HepG2 (cell line): ENCODE measurements at places on chromosomes 5 and 9. TPM values are rescaled to one million over a fixed set of nuclear protein-coding genes. Genes with fewer than 3 reads are reported as not detected.
A peak's percentile ranks its signal among the peaks of the same experiment; 100 is the strongest.

LAMC3 gene
- total RNA-seq, result 0.07 TPM in 1 of 2 replicates, not detected in the other

TENT4A gene
- total RNA-seq, result 7.7 and 13.3 TPM in 2 replicates

DNA sequence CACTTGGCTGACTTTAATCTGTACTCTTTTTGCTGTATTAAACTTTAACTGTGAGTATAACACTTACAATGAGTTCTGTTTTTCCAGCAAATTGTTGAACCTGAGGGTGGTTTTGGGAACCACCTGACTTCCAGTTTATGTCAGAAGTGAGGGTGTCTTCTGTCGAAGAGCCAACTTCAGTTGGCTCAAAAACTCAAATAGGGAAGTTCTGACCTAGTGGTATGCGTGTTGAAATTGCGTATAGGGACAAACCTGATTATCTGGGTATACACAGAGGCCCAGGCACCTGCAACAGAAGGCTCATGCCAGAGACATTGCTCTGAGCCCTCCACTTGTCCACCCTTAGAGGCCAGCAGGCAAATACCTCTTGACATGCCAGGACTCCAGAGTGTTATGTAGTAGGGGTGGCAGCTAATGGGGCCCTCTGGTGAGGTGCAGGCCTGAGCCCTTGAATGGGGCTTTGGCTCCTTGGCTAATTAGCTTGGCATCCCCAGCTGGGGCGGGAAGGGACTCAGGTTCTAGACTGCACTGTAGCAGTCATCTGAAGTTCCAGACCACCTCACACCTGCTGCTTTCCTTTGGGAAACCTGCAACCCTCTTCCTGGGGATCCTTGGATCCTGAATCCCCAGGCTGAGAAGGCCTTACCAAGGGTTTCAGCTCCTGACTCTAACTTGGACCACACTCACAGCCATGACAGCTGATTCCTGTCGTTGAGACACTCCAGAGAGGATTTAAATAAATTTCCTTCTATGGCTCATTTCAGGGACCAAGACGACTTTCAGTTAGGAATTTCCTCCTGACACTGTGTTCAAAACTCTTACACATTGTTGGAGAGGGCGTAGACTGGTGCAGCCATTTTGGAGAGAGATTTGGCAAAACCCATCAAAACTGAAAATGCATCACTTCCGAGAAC is 189.6 kb downstream of the HSPA4 start:
- no peaks in the 10 kb centered on the region for H3K36me3 ChIP-seq
- H3K4me3 ChIP-seq, result no peak overlapping the region
- no peak for DNase-seq
- no peaks in the 10 kb centered on the region for H3K27me3 ChIP-seq

DNA sequence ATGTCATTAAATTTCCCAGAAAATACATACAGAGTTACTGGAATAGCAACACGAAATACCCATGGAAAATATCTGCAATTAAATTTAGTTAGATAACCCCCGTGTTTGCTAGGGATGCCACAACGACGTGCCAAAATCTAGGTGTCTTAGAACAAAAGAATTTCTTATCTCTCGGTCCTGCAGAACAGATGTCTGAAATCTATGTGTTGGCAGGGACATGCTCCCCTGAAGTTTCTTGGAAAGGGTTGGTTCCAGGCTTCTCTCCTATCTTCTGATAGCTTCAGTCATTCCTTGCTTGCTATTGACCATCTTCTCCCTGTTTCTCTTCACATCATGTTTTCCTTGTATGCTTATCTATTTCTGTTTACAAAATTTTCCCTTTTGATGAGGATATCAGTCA is 1067.0 kb downstream of the CDH18 start:
- no peaks in the 10 kb centered on the region for H3K27me3 ChIP-seq
- no peaks in the 10 kb centered on the region for H3K36me3 ChIP-seq
- no peak overlapping the region for H3K4me3 ChIP-seq
- DNase-seq, result no peak
- no peaks in the 10 kb centered on the region for H3K4me1 ChIP-seq
- no peak overlapping the region for H3K27ac ChIP-seq

CDH18 gene
- not detected in 2 replicates for total RNA-seq

GRCh38 chr9:2270565-2270964 is 255.4 kb downstream of the SMARCA2 start:
- H3K4me1 ChIP-seq, result no peaks in the 10 kb centered on the region
- H3K27ac ChIP-seq, result no peak overlapping the region
- peaks cover 5% of the 10 kb centered on the region; the same call in 1 of the 3 replicates for H3K27me3 ChIP-seq
- DNase-seq, result no peak

- no peak overlapping the region for H3K4me3 ChIP-seq
- peak; percentile 35 for DNase-seq
- H3K36me3 ChIP-seq, result no peaks in the 10 kb centered on the region
- H3K27me3 ChIP-seq, result peaks cover 9% of the 10 kb centered on the region
- no peak overlapping the region for H3K27ac ChIP-seq
Measured at GRCh38 chr9:126705767-126706697, 92.3 kb downstream of the LMX1B start.

DNA sequence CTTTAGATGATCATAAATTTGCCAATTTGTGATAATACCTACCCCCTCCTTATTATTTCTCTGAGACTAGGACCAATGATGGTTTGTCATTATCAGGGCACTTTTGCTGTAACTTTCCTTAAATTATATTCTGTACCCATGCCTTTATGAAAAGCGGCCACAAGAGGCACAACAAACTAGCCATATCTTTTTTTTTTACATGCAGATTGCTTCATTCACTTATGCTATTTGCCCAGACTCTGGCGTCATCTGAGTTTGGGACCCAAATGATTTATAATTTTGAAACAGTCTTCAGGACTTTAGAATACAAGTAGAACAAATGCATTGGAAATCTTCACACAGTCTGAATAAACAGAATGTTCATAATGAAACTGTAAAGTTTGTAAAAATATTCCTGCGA is 408.1 kb downstream of the MAT2B start:
- H3K27ac ChIP-seq, result no peak overlapping the region
- no peaks in the 10 kb centered on the region for H3K27me3 ChIP-seq
- DNase-seq, result no peak
- peaks cover 16% of the 10 kb centered on the region for H3K4me1 ChIP-seq

GRCh38 chr9:116695438-116695837 is 8.3 kb downstream of the TRIM32 start:
- H3K27ac ChIP-seq, result no peak overlapping the region
- H3K27me3 ChIP-seq, result no peaks in the 10 kb centered on the region
- DNase-seq, result no peak

GRCh38 chr5:149170299-149170698 is 29.0 kb downstream of the ABLIM3 start:
- DNase-seq, result no peak
- peaks cover 53% of the 10 kb centered on the region for H3K4me1 ChIP-seq
- no peaks in the 10 kb centered on the region for H3K27me3 ChIP-seq
- no peak overlapping the region for H3K4me3 ChIP-seq
- H3K27ac ChIP-seq, result no peak overlapping the region

GRCh38 chr5:158593925-158594324 is 505.8 kb downstream of the EBF1 start:
- no peaks in the 10 kb centered on the region for H3K27me3 ChIP-seq
- no peak for DNase-seq
- no peaks in the 10 kb centered on the region for H3K4me1 ChIP-seq

DNA sequence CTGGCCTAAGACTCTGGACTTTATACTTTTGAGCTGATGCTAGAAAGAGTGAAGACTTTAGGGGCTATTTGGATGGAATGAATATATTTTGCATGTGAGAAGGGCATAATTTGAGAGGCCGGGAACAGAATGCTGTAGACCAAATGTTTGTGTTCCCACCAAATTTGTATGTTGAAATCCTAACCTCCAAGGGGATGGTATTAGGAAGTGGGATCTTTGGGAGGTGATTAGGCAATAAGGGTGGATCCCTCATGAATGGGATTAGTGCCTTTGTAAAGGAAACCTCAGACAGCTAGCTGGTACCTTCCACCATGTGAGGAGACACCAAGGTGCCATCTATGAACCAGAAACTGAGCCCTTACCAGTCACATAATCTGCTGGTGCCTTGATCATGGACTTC is 165.1 kb upstream of the S1PR3 start:
- DNase-seq, result no peak
- no peak overlapping the region for H3K4me3 ChIP-seq
- no peaks in the 10 kb centered on the region for H3K36me3 ChIP-seq
- peaks cover 20% of the 10 kb centered on the region; the same call in 2 of the 3 replicates for H3K27me3 ChIP-seq
- no peaks in the 10 kb centered on the region for H3K4me1 ChIP-seq

DNA sequence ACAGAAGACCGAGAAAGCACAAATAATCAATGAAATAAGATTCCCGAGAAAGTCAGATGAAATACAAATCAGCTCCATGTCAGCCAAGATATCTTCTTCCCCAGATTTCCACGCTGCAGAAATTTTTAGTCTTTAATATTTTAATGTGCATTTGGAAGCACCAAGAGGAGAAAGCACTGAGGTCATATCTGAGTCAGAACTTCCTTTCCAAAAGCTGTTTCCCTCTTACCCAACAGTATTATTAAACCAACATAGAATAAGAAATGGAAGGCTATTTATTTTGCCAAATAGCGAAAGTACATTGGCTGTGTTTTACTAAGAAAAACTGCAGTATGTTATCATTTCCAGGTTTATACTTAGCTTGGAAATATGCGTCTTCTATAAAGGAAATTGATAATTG is 772.1 kb upstream of the CDH9 start:
- no peaks in the 10 kb centered on the region for H3K27me3 ChIP-seq
- no peak for DNase-seq
- no peaks in the 10 kb centered on the region for H3K4me1 ChIP-seq
- no peak overlapping the region for H3K4me3 ChIP-seq
- H3K27ac ChIP-seq, result no peak overlapping the region

GRCh38 chr9:127445851-127446712 is 5.1 kb downstream of the RPL12 start:
- H3K4me3 ChIP-seq, result no peak overlapping the region
- peaks cover 22% of the 10 kb centered on the region for H3K4me1 ChIP-seq
- no peak overlapping the region for H3K27ac ChIP-seq
- no peaks in the 10 kb centered on the region; the same call in 2 of the 3 replicates for H3K27me3 ChIP-seq

SEPTIN8 gene
- total RNA-seq, result 49.9 and 50.7 TPM in 2 replicates

GRCh38 chr9:16544842-16545241 is 325.6 kb downstream of the BNC2 start:
- no peaks in the 10 kb centered on the region for H3K27me3 ChIP-seq
- no peak for DNase-seq
- no peak overlapping the region for H3K4me3 ChIP-seq
- H3K27ac ChIP-seq, result no peak overlapping the region
- H3K36me3 ChIP-seq, result no peaks in the 10 kb centered on the region

GRCh38 chr5:926417-927171 is 33.9 kb downstream of the TRIP13 start:
- H3K27me3 ChIP-seq, result no peaks in the 10 kb centered on the region
- no peaks in the 10 kb centered on the region; the same call in 1 of the 2 replicates for H3K4me1 ChIP-seq
- no peak for DNase-seq
- no peaks in the 10 kb centered on the region for H3K36me3 ChIP-seq

SGCD gene
- total RNA-seq, result not detected in 2 replicates

ENG gene
- 0.02 TPM in 1 of 2 replicates, not detected in the other for total RNA-seq

- H3K27ac ChIP-seq, result no peak overlapping the region
- no peaks in the 10 kb centered on the region for H3K27me3 ChIP-seq
- H3K4me3 ChIP-seq, result no peak overlapping the region
Measured at GRCh38 chr9:83432877-83433550, 105.2 kb downstream of the FRMD3 start.

DNA sequence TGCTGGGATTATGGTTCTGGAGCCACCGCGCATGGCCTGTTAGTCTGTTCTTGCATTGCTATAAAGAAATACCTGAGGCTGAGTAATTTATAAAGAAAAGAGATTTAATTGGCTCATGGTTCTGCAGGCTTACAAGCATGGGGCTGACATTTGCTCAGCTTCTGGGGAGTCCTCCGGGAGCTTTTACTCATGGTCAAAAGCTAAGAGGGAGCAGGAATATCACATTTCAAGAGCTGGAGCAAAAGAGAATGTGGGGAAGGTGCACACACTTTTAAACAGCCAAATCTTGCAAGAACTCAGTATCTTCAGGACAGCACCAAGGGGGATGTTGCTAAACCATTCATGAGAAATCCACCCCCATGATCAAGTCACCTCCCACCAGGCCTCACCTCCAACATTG is 12.1 kb downstream of the JAK2 start:
- no peak overlapping the region for H3K27ac ChIP-seq
- no peak overlapping the region for H3K4me3 ChIP-seq
- H3K4me1 ChIP-seq, result no peaks in the 10 kb centered on the region
- no peak for DNase-seq

- no peak overlapping the region for H3K27ac ChIP-seq
- H3K4me3 ChIP-seq, result no peak overlapping the region
- H3K4me1 ChIP-seq, result no peaks in the 10 kb centered on the region
- no peak for DNase-seq
Measured at GRCh38 chr9:100937382-100937781, 91.1 kb upstream of the PLPPR1 start.

DNA sequence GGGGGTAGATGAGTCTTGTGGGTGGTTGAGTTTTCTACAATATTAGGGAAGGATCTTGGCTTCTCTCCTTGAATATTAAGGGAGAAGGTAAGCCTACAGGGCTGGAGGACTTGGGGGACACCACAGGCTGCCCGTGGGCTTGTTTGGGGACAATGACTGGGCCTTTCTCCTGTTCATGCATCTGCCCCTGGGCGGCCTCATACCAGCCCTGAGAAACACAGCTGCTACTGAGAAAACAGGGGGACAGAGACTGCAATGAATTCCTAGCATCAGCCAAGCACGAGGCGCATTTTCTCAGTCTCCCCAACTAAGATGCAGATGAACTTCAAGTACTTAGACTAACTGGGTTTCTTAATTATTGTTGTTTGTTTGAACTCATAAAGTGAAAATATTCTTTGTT is 24.6 kb downstream of the C5orf58 start:
- H3K4me3 ChIP-seq, result no peak overlapping the region
- DNase-seq, result no peak
- H3K4me1 ChIP-seq, result no peaks in the 10 kb centered on the region

CD14 gene
- total RNA-seq, result 0.70 and 1.7 TPM in 2 replicates

GRCh38 chr9:16571127-16571802 is 299.2 kb downstream of the BNC2 start:
- H3K4me1 ChIP-seq, result no peaks in the 10 kb centered on the region
- H3K27ac ChIP-seq, result no peak overlapping the region
- no peaks in the 10 kb centered on the region; the same call in 2 of the 3 replicates for H3K27me3 ChIP-seq
- H3K4me3 ChIP-seq, result no peak overlapping the region
- no peak for DNase-seq
- H3K36me3 ChIP-seq, result no peaks in the 10 kb centered on the region

RIOK2 gene
- total RNA-seq, result 46.6 and 74.0 TPM in 2 replicates

PRSS3 gene
- total RNA-seq, result not detected in 2 replicates

DNA sequence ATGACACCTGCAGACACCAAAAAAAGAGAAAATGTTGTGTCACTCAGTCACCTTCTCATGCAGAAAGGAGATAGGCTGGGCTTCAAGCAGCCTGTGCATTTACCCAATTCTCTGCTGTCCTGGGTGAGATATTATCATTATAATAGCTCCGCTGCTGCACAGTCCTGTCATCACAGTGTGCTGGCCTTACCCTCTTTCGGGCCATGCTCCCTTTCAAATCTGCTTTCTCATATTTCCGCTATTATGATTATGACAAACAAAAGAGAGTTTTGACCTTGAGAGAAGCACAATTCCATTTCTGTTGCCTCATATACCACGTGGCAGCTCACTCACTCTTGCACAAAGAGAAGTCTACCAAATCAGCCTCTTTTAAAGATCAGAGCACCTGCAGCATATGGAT is 1350.1 kb upstream of the ACO1 start:
- H3K4me1 ChIP-seq, result no peaks in the 10 kb centered on the region
- H3K4me3 ChIP-seq, result no peak overlapping the region
- no peak overlapping the region for H3K27ac ChIP-seq
- no peaks in the 10 kb centered on the region for H3K27me3 ChIP-seq
